ENCODE measurements at places on chromosomes 6 and 20.

DNA sequence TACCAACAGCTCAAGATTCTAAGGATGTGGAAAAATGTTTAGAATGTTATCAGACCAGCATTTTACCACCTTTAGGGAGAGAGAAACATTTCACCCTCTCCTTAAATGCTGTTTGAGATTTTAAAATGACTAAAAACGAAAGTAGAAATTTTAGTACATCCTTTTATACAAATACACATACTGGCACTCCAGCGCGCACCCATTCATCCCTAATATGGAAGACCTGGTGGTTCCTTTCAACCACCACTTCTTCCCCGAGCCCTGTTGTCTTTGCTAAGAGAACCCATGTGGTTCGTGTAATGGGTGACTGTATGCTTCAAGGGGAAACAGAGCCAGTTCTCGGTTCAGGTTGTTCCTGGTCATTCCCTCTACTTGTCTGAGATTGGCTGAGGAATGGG is 21.3 kb downstream of the SPATA2 start:
- no peak for DNase-seq

DNA sequence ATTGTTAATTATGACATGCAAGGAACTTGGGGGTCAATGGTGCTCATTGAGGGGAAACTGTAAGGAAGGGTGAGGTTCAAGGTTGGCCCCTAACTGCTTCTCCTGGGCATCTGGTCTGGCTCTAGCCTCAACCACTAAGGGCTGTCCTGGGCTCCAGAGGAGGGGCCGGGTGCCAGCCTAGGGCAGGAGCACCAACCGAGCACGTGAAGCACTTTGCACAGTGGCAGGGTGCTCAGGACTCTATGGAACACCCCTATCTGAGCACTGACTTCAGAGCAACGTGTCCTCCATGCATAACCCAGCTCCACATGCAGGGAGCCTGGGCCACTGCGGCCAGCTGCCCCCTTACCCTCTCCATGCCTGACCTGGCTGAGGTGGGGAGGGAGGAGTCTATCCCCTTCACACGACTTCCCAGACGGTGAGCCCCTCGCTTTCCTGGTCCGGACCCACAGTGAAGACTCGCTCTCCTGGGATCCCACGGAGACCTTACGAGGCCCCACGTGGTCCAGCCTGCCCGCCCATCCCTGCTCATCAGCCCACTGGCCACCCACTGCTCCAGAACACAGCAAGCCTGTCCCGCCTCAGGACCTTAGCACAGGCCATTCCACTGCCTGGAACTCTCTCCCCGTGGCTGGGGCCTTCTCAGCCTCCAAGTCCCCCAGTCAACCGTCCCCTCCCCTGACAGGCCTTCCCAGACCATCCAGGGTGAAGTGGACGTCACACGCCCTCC is 40.8 kb upstream of the STX16 start:
- DNase-seq, result no peak

DNA sequence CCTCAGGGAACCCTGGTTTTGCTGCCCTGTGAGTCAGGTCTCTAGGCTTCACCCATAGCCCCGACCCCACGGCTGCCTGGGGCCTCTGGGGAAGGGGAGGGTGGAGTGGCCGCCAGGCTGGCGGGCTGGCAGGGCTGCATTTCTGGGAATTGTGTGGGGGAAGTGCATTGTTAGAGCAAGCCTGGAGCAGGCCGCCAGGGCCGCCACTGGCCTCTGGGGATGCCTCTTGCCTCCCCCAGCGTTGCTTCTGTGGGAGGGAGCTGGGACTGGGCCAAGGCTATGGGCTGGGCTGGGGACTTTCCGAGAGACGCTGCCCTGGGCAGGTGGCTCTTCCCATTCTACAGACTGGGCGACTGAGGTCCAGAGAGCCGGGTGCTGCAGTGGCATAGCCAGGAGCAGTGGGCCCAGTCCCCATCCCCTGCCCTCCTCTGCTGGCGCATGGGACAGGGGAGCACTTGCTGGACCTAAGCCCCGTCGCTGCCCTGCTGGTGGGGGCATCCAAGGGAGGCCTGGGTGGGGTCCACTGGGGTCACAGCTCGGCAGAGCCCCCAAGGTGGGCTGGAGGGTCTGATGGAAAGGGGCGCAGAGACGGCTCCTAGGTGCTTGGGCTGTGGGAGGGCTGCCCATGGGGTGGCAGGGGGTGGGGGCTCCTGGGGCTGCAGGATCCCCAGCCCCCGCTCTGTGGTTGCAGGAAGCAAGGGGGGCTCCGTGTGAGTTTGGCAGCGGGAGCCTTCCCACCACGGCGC is 6.6 kb upstream of the SOX18 start:
- DNase-seq, result no peak

GRCh38 chr6:168284187-168284586 is 35.4 kb downstream of the DACT2 start:
- no peak for DNase-seq

- no peak for DNase-seq
These were observed 925 bp downstream of the FHL5 start for GRCh38 chr6:96563853-96564252.

- DNase-seq, result no peak
These were observed 12.7 kb downstream of the PBOV1 start for GRCh38 chr6:138205437-138206094.

DNA sequence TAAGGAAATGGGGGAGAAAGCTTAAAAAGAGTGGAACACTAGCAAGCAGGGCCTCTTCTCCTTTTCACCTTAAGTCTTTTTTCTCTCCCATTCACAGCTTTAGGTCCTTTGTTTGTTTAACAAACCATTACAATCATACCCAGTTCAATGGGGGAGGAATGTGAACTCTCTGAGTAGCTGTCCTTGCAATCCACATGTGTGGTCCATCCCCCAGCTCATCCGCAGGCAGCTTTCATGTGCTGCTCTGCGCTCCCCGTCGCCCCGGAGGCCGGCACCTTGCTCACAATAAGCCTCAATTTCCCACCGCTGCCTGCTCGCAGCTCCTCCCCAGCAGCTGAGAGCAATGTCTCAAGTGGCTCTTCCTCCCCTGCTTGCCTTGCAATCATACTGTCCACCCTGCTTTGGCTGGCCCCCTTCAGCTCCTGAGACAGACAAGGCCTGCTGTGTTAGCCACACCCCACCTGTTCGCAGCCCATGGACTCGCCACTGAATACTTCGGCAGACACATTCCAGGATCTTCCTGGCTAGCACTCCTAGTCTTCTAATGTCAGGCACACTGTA is 49.1 kb downstream of the PLAGL1 start:
- DNase-seq, result no peak

GRCh38 chr6:169998457-169998856 is 247.0 kb downstream of the ERMARD start:
- no peak for DNase-seq

- no peak for DNase-seq
These were observed 314.5 kb downstream of the COL12A1 start for GRCh38 chr6:74891349-74891831.
